ENCODE measurements at places on chromosomes 16 and 17.

- no peak for DNase-seq
Measured at GRCh38 chr17:57944908-57945307, 10.3 kb downstream of the CUEDC1 start.

- no peak for DNase-seq
Measured at GRCh38 chr16:84547546-84548061, 43.1 kb upstream of the MEAK7 start.

DNA sequence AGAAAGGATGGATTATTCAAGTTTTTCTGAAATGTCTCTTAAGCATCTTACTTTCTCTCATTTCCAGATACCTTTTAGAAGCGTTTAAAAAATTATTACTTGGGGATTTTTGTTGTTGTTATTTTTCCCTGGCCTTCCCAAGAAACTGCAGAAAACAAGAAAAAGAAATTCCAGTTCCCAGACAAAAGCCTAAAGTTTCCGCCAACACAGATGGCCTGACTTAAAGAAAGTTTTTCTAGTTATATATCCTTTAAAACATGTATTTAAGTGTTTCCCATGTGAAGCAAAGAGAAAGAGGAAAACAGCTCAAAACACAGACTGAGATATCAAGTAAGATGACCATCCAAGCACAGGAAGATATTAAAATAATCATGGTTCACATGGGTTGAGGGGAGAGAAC lies 401.7 kb upstream of the MAF start:
- no peak for DNase-seq

GRCh38 chr17:27800522-27800921 lies at the start of gene NOS2:
NOS2 (minus strand) TSS chr17:27800529; CDS start chr17:27798809, 1,720 bp downstream.
- DNase-seq = no peak

DNA sequence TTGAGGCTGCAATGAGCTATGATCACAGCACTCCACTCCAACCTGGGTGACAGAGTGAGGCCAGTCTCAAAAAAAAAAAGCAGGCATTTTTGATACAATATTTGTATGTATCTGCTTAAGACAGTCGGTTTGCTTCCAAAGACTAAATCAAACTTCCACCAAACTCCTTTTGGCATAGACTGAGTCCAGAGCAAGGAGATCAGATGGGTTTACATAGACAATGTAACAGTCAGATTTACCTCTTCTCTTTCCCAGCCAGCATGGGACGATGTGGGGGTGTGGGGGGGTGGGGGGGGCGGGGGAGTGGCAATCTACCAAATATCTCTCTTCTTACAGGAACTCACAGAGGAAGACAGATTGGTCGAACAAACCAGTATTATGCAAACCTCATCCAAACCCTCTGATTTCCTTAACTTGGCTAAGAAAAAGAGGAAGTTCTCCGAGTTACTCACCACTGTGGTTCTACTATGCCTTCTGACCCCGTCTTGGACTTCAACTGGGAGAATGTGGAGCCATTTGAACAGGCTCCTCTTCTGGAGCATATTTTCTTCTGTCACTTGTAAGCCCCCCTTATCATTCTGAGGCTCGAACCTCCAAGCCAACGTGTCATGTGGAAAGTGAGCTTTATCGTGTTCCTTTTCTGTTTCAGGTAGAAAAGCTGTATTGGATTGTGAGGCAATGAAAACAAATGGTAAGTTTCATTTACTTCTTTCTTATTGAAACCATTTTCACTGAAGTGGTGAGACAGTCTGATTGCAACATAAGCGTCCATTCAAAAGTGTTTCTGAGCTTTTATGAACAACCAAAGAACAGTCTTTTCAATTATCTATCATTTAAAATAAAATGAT lies at the start of gene MILR1:
Gene MILR1, plus strand, starts transcription at position 451 of the 848 bp plus-strand sequence. Its CDS starts 54 bp downstream, at position 505.
- DNase-seq = peak; percentile 35

DNA sequence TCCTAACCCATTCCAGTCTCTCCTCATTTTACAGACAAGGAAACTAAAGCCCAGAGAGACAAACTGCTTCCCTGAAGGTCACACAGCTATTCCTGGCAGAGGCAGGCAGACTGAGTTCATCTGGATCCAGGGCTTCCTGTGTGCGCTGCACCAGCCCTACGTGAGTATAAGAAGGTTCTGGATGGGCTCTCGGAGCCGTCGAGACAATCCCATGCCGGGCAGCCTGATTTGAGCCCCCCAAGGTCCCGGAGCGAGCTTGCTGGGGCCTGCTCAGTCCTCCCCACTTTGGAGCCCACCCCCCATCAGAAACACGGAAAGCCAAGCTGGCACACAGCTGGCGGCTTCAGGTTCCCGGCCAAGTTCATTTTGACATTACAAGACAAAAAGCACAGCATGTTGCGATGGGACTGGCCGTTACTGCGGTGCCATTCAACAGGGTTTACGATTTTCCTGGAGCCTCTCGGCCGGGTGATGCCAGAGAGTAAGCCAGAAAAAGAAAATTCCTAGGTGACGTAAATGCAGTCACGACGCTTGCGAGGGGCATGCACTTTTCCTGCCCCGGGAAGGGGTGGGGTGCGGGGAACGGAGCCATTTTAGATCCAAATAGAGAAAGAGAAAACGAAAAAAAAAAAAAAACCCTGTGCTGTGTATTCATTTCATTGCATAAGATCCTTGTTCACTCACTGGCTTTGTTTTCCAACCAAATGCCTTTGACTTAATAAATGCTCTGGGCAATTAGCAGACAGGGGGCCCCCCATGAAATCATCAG lies 167.1 kb upstream of the FOXF1 start:
- DNase-seq = no peak

- DNase-seq = no peak
Measured at GRCh38 chr17:34406226-34406625, 43.2 kb upstream of the CCL1 start.

- no peak for DNase-seq
Measured at GRCh38 chr16:12225806-12226465, 249.4 kb downstream of the SNX29 start.

DNA sequence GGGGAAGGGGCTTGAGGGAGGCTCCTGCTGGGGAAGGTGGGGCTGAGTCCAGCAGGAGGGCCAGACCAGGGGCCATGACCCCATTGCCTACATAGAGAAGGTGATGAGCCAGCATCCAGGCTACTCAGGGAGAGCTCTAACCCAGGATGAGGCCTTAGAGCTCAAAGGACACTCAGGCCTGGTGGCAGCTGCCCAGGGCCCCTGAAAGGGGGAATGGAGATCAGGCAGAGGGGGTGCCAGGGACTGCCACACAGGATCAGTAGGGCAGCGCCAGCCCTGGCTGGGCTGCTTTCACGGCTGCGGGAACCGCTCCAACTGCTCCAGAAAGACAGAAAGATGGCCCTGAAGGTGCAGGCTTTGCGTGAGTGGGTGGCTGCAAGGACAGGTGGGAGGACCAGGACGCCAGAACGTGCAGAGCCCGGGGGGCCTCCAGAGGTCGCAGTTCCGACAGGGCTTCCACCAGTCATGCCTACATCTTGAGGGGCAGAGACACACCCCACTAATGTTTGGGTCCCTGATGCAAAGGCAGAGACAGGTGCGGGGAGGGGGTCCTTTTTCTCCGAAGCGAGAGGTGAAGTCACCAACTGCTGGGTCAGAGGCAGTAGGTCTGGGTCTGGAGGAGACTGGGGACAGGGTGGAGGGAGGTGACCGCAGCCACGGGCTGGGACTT lies 882 bp upstream of the ATP6V0C start:
- DNase-seq = no peak

DNA sequence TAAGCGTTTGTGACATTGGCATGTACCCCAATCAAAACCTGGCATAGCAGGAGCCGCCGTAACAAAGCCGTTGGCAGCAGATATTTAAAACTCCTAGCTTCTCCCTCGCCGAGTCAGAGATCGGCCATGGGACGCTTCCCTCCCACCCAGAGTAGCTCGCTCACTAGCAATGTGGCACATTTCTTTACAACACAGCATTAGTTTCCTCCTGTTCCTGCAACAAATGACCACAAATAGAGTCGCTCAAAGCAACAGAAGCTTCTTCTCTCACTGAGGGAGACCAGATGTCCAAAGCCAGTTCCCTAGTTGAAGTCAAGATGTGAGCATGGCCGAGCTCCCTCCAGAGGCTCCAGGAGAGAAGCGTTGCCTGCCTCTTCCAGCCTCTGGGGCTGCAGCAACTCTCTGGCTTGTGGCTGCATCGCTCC lies 106.7 kb downstream of the RBFOX3 start:
- no peak for DNase-seq

- DNase-seq = no peak
Measured at GRCh38 chr17:61411261-61412142, 11.9 kb downstream of the TBX2 start.

DNA sequence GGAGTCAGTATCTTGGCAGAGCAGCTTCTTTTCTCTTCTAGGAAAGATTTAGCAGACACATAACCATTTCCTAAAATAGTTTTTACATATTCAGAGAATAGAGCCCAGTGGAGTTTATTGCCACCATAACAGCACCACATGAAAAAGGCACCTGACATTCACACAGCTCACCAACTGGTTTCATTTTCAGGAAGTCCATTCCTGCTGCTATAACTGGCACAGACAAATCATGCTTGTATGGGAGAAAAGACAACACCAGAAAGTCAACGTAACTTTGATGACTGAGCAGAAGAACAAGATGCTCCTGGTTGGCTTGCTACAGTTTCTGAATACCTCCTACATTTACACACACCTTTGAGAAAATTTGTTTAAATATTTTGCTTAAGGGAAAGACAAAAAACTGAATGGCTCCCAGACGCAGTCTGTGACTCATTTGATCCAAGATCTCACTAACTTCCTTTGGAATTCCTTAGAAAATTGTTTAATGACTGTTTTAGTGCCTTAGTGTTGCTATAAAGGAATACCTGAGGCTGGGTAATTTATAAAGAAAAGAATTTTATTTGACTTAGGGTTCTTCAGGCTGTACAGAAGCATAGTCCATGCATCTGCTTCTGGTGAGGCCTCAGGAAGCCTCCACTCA lies 1380.6 kb downstream of the CDH8 start:
- no peak for DNase-seq

DNA sequence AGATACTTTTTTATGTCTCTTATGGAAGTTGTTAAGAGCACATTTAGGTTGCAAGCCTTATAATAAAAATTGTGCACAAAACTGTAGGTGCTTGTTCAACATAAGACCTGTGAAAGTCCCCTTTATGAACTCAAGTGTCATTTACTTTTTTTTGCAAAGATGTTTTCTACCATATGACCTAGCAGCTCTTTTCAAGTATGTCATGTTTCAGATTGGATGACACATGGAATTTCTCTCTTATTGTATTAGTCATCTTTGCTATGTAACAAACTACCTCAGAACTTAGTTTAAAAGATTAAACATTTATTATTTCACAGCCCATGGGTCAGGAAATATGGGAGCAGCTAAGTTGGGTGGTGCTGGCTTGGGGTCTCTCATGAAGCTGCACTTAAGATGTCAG lies 57.9 kb downstream of the PHKB start:
- no peak for DNase-seq

DNA sequence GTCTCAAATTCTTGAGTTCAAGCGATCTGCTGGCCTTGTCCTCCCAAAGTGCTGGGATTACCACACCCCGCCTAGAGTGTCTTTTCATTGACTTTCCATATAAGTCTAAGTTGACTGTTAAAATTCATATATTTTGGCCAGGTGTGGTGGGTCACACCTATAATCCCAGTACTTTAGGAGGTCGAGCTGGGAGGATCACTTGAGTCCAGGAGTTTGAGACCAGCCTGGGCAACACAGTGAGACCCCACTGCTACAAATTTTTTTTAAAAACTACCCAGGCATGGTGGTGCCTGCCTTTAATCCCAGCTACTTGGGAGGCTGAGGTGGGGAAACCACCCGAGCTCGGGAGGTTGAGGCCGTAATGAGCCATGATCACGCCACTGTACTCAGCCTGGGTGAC lies 21.9 kb upstream of the MRC2 start:
- DNase-seq = no peak

DNA sequence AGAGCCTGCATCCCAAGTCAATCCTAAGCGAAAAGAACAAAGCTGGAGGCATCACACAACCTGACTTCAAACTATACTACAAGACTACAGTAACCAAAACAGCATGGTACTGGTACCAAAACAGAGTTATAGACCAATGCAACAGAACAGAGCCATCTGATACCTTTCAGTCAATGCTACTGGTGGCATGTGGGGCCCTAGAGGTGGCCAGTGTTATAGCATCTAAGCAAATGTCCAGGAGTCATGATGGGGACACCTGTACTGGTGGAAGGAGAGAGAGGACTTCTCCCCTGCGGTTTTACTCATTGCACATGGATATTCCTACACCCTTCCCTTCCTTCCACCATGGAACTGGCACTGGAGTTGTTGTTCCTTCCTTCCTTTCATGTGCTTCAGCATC lies 6.0 kb upstream of the ASIC2 start:
- DNase-seq = no peak
